ENCODE measurements at places on chromosomes 12 and 14. TPM values are rescaled to one million over a fixed set of nuclear protein-coding genes. Genes with fewer than 3 reads are reported as not detected.

The DPF3 gene
- total RNA-seq: 11.4 TPM

The CMKLR1 gene
- not detected for total RNA-seq

The PTPRB gene
- 78.5 TPM for total RNA-seq

The STXBP6 gene
- 0.16 TPM for total RNA-seq

The SETD1B gene
- 6.6 TPM for total RNA-seq

The TAMALIN gene
- total RNA-seq: 46.0 TPM

The CLECL1 gene
- not detected for total RNA-seq

The FOXN4 gene
- not detected for total RNA-seq

The KIAA0586 gene
- total RNA-seq: 32.2 TPM

The IAPP gene
- total RNA-seq: not detected

The PRKAB1 gene
- total RNA-seq: 11.0 TPM

The RNF212B gene
- total RNA-seq: not detected
